ENCODE measurements at places on chromosomes 3 and 15.

DNA sequence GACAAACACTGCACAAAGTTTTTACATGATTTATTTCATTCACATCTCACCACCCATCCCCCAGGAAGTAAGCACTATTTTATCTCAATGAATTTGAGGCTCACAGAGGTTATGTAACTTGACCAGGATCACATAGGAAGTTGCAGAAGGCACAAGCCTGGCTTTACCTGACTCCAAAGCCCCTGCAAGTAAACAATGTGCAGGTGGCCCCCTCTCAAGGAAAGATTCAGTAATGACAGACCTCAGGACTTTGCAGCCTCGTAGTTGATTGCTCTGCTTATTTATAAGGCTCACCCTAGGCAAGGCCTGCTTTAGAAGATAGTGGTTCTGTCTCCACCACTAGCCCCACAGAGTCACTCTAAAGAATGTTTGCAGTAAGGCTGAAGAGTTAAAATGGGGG lies 79.8 kb upstream of the MDFIC2 start:
- DNase-seq: no peak

DNA sequence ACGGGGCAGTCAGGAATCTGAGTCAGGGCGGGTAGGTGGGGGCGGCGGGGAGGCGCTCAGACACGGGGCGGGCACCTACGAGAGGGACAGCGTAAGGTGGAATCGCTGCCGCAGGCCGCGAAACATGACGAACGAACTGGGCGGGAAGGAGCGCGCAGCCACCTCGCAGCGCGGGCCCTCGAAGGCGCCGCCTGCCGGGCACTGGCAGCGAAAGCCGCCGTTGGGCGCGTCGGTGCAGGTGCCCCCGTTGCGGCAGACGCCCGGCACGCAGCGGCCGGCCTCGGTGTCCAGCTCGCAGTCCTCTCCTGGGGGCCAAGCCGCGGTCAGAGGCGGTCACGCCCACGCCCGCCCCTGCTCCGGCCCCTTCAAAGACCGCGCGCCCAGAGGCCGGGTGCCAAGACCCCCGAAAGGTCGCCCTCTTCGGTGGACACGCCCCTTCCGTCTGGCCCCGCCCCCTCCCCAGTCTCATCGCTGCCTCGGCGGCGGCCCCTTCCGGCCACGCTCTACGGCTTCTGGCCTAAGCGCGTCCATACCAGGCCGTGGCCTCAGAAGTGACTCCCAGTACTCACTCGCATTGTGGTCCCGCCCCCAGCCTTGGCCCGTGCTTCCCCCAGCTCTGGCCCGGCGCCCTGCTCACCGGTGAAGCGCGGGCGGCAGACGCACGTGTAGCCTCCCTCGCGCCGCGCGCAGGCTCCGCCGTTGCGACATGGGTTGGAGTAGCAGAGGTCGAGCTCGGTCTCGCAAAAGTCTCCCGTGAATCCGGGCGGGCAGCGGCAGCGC lies 6.4 kb downstream of the CELSR3 start:
- no peak for DNase-seq

- no peak for DNase-seq
Measured at GRCh38 chr3:126477061-126477380, 1.3 kb upstream of the ZXDC start.

DNA sequence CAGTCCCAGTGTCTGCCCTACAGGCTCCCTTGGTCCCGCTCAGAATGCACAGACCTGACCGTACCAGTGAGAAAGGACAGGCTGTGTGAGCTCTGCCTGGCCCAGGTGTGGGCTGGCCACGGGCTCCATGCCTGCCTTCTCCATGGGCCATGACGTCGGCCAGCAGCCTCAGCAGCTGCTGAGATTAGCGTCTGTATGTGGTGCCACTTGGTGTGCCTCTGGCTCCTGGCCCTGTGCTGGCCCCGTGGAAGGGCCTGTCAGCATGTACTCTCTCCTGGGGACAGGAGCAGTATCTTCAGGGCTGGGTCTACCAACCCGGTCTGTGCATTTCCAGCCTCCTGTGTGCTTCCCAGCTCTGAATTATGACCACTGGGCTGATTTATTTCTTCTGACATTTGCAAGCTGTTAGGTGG lies 25.7 kb downstream of the KLF13 start:
- DNase-seq: no peak

DNA sequence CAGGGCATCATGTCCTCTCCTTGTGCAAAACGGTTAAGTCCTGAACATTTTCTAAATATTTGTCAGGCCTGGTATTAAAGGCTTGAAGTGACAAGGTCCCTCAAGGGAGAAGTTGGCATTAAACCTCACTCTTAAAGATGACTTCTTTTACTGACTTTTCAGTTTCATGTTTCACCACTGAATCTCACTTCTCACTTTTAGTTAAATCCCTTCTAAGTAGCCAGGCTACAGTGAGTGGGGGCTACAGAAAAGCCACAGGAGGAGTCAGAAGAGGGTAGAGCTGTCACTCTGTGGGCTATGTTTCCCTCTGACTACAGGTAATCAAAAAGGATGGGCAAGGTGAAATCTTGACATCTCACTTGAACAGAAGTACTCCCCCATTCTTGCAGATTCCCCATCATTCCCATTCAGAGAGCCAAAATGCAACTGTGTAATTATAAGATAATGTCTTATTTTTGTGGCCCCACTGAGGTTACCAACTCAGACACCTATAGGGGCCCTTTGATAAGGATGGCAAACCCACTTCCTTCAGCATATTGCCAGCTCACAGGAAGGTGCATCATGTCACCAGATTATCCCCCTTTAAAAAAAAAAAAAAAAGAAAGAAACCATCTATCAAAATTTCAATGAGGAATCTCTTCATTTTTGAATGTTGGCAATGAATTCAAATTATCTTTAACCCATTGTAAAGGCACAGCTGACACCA lies 790.1 kb upstream of the CFAP20DC start:
- DNase-seq: no peak

Data from SIG-M5 (cell line).